ENCODE measurements at places on chromosomes 12 and 14.

DNA sequence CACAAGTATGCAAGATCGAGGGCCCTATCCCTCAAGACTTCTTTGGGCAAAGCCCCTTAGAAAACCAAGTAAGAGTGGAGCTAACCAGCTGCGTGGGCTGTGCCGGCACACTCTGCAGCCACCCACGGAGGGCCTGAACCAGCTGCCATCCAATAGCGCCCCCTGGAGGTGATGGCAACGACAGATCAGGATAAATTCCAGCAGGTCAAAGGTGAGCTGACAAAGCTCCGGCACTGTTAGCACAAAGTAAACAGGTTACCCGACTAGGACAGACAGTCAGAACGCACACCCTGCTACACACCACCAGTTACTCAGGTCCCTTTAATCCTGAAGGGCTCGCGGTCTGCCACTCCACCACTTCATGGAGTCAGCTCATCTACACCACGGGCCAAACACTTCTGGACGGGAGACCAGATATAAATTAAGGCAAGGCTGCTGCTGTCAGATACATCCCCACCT lies 4.9 kb downstream of the ZBTB39 start:
- peak; percentile 91 for DNase-seq

DNA sequence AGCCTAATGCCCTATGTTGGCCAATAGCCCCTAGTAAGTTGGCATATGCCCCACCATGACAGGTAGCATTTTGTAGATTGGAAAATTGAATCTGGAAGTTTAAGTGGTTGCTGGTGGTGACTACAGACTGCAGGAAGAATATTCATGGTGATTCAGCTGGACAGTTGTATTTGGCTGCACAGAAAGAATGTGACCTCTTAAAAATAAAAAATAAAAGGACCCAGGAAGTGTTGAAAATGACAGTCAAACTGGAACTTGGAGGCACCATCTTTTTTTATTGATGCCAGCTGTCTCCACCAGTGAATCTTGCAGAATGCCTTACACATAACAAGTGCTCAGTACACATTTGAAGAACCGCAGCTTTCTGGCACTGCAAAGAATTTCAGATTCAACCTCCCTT lies 73.9 kb downstream of the PRMT8 start:
- no peak for DNase-seq

GRCh38 chr14:96987086-96987474 lies 189.9 kb downstream of the VRK1 start:
- no peak for DNase-seq

DNA sequence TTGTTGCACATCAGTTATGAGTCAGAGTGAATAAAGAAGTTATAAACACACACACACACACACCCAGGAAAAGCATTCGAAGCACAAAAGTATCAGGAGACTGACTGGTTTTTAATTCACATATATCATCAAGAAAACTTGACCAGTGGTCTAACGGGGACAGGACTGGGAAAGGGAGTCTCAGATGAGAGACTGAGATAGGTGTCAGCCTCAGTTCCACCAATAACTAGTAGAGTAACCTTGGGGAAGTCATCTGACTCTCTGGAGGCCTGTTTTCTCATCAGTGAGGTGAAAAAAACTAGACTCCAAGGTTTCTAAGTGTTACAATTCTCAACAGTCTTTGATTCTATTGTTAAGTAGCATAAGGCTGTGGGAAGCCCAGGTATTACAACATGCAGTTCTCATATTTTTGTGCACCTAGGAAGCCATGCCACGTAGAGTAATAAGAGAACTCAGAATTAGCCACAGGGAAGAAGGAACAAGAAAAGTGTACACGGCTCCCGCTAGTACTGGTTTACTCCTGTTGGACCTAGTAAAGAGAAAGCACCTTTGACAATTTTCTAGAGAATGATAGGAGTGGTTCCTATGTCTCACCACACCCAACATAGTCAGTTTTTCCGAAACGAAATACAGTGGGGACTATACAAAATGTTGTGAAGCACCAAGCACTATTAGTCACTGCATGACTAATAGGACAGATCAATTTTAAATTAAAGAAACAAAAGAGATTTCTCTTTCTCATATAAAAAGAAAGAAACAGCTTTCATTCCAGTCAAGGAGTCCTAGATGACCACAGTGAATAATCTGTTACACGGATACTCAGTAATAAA lies 5.0 kb downstream of the PPTC7 start:
- peak; percentile 26 for DNase-seq

- peak; percentile 76 for DNase-seq
Observed at GRCh38 chr12:53431187-53431586, 7.5 kb downstream of the AMHR2 start.
